Activated effector memory CD4-positive, alpha-beta T cell treated with Interleukin-2 at 50 U/mL for 16 hours (primary cell): ENCODE measurements at places on chromosomes 12 and 14.
A peak's percentile ranks its signal among the peaks of the same experiment; 100 is the strongest.

GRCh38 chr12:81255947-81256346 is 178.1 kb downstream of the ACSS3 start:
- DNase-seq = no peak

DNA sequence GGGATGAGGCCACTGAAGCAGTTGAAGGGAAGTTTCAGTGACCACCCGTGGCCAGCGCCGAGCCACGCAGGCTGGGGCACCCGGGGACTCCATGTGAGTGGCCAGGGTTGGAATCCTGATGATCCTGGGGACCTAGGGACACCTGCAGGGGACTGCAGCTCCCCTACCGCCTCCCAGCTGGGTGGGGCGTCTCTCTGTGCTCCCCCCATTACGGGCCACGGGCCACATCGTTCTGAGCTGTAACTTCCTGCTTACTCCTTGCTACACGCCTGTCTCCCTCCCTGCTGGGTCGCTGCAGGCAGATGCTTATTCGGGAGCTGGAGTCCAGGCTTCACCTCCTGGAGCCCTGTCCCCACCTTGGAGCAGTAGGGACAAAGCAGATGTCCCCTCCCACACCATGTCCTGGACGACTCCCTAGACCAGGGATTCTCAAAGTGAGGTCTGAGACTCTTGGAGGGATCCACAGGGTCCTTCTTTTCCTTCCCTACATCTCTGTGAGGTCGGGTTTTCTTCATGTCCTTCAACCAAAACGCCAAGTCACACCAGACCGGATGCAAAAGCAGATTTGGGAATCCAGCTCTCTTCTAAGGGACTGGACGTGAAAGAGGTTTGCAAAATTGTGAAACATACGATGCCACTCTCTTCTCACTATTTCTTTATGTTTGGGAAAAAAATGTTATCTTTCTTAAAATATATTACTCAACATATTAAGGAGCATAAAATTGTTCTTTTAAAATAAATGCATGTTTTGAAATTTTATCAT is 85.9 kb upstream of the NCOR2 start:
- no peak for DNase-seq

- DNase-seq = no peak
These were observed 11.9 kb upstream of the ATP5F1B start for GRCh38 chr12:56657416-56658379.

DNA sequence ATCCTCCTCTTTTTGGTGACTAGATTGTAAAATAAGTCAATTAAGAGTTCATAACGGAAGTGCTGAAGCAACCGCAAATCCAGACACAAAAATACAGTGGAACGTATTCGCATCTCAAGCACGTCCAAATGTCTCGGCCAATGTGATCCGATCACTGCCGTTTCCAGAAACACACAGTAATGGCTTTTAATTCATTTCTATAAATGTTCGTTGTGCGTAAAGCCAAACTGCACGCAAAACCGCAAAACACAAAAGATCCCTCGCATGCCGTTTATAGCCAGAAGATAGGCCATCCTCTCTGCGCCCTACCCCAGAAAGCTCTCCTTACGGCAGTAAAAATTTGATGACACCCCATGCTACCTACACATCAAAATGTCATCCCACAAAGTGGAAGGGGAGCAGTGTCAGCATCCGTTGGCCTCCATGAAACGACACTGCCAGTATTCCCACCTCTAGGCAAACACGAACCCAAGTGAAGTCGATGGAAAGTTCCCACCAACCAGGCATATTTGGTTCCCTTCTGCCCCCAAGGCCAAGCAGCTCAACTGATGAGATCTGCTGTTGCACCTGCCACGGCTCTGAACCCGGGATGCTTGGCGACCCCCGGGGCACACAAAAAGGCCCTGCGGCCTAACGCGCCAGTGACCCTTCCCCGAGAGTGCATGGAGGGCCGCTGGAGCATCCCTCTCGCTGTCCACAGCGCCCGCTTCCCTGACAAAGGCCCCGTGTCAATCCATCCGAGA is 1.4 kb downstream of the HECTD4 start:
- DNase-seq = no peak

DNA sequence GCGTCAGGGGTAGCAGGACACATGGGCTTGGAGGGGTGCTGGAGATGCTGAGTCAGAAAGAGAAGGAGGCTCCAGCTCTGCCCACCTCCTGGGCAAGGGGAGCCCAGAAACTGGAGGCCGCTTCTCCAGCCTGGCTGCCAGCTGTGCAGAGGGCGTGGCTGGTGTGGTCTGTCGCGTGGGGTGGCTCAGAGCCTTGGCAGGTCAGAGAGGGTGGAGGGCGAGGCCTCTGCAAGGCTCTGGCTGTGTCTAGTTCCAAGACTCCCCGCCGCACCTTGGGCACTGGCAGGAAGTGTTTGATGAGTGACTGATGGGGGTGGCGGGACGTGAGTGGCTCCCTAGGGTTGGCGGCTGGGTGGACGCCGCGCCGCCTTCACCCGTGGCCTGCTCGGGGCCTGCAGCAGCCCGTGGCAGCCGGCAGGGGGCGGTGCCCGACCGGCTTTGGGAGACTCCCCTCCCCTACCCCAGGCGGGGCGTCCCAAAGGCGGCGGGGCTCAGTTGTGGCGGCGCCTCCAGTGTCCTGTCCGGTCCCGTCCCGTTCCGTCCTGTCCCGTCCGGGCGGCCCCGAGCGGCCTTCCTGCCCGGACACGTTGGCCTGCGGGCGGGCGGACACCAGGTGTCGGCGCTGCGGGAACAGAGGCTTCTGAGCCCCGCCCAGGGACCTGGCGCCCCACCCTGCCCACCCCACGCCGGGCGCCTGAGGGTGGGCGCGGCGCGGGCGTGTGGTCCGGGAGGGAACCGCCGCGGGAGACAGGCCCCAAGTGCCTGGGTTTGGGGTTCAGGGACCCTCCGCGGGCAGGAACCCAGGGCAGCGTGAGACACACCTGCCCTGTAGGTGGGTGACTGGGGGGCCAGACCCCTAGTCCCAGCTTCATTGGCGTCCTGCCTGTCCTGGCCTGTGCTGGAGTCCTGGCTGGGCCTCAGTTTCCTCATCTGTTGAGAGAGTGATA is 39.7 kb downstream of the KRT80 start:
- DNase-seq = peak; percentile 70

GRCh38 chr12:50102646-50103309 is 1.0 kb upstream of the GPD1 start:
- DNase-seq = no peak
